ENCODE measurements at places on chromosomes 13 and 19. TPM values are rescaled to one million over a fixed set of nuclear protein-coding genes. Genes with fewer than 3 reads are reported as not detected.

Gene CAMSAP3
- total RNA-seq = not detected

Gene CDC42EP5
- 3.8 TPM for total RNA-seq

Gene TJP3
- 0.12 TPM for total RNA-seq

Gene ZNF358
- 8.2 TPM for total RNA-seq

Gene KIR2DL4
- not detected for total RNA-seq

Gene SMIM17
- total RNA-seq = 0.25 TPM

Gene ERICH6B
- total RNA-seq = not detected
